ENCODE measurements at places on chromosomes 2 and 18. TPM values are rescaled to one million over a fixed set of nuclear protein-coding genes. Genes with fewer than 3 reads are reported as not detected.

GRCh38 chr2:74739129-74739528, 85.1 kb downstream of the SEMA4F start:
- no peak for DNase-seq

DNA sequence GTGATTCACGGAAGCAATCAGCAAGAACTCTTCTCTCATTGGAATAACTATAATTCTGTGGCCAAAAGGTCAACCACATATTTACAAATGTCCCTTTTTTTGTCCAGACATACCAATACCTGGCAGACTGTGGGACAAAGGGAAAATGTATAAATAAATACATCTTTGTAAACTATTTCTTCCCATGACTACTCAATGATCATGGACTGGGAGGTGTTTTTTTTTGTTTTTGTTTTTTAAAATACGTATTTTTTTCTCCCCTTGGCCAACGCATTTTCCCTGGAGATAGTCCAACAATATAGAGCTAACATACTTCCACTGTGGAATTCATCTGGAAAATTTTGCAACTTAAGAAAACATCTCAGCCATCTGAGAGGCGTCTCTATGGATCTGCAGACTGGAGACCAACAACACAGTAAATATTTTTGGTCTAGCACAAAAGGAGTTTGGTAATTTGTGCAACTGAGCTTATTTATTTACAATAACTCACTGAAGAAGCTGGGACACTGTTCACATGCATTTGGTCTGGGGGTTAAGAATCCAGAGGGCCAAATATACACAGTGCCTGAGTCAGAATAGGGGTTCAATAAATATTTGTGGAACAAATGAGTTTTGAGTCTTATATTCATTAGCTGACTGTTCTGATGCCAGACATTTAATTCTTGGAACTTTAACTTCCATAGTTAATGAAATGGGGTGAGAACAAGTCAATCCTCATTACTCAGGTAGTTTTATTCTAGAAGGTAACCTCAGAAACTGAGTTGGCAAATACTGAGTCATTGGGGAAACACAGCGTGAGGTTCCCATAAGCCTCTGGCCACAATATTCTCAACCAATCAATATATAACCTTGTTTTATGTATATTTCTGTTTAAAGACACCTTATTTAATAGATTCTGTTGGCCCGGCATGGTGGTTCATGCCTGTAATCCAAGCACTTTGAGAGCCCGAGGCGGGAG, 36.2 kb downstream of the CCBE1 start:
- DNase-seq = no peak

- DNase-seq = no peak
Measured at GRCh38 chr2:96926236-96926635, 56.4 kb upstream of the SEMA4C start.

GRCh38 chr2:197477797-197478196, 21.8 kb downstream of the HSPD1 start:
- no peak for DNase-seq

DNA sequence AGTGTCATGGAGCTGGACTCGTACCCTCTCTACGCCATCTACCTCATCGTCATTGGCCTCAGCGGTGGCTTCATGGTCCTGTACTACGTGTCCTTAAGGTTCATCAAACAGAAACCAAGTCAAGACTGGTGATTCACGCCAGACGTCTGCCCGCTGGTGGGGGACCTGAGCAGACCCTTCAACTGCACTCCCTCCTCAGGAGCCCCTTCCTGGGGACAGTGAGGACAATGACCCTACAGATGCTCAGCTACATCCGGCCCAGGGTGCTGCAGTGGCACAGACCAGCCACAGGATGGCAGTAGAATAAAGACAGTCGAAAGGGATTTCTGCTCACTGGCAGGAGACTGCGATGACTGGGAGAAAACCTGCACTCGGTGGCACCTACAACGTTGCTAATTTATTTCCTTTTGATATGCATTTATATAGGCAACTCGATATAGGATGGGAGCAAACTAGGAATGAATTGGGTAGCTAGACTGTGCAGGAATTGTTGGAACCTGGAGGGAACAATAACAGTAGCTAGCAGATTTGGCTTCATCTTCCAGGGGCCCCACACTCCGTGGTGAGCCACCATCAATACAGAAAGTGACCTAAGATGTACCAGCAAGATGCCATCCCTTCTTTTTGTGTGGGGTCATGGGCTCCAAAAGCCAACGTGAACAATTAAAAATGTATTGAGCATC, 39.2 kb downstream of the ABCG8 start:
- DNase-seq = no peak

Gene NEU2
- total RNA-seq = not detected

DNA sequence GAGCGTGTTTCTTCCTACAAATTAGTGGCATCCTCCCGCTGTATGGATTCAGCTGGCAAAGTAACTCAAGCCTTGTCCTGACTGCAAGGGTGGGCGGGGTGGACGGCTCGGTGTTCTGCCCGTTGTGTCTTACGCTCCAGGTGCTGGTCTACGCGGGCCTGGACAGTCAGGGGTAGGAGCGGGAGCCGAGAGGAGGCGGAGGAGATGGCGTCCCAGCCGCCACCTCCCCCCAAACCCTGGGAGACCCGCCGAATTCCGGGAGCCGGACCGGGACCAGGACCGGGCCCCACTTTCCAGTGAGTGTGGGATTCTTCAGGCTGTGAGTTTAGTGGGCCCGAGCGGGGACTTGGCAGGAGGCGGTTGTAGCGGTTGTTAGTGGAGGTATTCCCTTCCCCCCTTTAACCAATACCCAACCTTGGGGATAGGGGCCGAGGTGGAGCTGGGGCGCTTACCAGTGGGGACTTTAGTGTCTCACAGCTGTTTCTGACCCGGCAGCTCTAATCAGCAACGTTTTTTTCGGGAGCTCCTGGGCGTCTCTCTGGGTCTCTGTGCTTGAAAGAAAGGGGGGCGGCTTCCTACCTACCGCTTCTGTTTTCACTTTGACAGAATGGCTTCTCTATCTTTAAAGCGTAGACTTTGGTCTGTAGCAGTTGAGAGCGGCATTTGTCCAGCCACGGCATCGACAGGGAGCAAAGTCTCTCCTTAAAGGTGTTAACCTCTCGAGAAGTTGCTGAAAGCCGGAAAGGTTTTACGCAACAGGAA, at the start of the genes PEX13 and PUS10:
PEX13 (plus strand) TSS at position 165 of the 762 bp plus-strand sequence; CDS start at position 205, 40 bp downstream.
PUS10 (minus strand) TSS at position 700 of the 762 bp plus-strand sequence. CDS start 6,365 bp downstream, outside the sequence.
- peak; percentile 83 for DNase-seq

GRCh38 chr2:9168821-9169221, 37.8 kb upstream of the ASAP2 start:
- no peak for DNase-seq

- DNase-seq = no peak
Measured at GRCh38 chr2:171327043-171327496, 106.7 kb downstream of the METTL8 start.

- peak; percentile 82 for DNase-seq
Measured at GRCh38 chr18:44682871-44683221, 2.2 kb downstream of the SETBP1 start.

Gene FIGN
- total RNA-seq = 8.0 TPM

DNA sequence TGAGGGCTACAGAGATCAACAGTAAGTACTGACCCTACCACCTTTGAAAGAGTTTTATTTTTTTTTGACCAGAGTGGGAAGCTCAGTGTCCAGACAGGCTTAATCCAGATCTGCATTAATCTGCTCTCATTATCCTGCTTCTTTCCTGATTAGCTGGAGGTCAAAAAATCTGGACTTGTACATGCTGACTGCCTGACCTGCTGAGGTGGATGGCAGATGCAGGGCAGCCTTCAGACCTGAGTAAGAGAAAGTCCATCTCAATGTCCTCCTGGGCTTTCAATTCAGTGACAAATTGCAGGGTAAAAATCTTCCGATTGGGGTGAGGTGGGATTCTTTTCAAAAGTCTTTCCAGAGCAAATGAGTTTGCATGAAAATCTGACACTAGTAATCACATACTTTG, 998.8 kb upstream of the PIK3C3 start:
- DNase-seq = no peak

Gene CROCC2
- not detected for total RNA-seq

GRCh38 chr2:168255103-168255502, 7.7 kb upstream of the STK39 start:
- no peak for DNase-seq

Measured in sigmoid colon (tissue), 7 donors.